Right forelimb (tissue), 1 donor: ENCODE measurements at places on chromosomes 11 and 22.

DNA sequence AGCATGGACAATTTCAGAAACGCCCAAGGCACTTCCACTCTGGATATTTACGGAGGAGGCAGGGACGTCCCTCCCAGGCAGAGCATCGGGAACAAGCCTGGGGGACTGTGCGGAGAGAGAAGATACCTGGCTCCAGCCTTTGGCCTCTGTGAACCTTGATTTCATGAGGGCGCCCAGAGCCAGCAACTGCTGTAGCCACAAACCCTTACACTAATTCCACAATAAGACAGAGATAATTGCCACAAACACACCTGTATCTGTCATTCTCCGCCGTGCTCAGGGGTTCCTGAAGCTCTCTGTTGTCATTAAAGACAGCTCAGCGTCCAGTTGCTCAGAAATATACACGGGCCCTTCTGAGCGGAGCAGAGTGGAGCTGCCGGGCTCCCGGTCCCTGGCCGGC is 1292.1 kb downstream of the TBC1D22A start:
- no peak for DNase-seq

DNA sequence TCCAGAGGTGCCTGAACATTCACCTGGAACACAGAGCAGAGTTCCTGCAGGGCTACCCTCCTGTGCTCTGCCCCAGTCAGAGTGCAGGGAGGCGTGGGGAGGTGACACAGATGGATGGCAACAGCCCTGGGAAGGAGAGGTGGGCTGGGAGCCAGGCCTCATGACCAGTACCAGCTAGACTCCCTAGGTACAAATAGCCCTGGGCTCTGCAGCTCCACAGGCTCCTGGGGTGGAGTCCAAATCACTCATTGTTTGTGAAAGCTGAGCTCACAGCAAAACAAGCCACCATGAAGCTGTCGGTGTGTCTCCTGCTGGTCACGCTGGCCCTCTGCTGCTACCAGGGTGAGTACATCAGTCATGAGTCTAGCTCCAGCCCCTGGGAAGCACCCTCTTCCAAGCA is at the start of gene SCGB1D2:
Gene SCGB1D2, plus strand, starts transcription at position 219 of the 400 bp plus-strand sequence. Its CDS starts 69 bp downstream, at position 288.
- DNase-seq: no peak

DNA sequence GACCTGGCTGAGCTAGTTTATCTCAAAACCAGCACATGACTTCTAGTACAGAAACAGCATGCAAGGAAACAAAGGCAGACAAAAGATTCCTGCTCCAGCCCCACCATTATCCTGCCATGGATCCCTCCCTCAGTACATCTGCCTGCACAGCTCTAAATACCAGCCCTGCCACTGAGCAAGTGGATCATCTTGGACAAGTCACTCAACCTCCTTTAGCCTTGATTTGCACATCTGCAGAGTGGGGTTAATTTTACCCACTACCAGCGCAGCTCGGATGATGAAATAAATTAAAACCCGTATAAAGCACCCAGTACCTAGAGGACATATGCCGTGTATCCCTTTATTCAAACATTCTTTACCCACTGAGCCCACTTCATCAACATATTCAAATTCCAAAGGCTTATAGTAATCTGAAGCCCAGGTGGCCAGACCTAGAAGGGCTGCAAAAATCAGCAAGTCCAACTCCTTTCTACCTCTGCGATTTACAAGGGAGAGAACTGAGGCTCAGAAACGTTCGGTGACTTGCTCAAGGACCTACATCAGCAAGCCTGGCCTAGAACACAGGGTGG is 7.5 kb downstream of the SYN3 start:
- no peak for DNase-seq

DNA sequence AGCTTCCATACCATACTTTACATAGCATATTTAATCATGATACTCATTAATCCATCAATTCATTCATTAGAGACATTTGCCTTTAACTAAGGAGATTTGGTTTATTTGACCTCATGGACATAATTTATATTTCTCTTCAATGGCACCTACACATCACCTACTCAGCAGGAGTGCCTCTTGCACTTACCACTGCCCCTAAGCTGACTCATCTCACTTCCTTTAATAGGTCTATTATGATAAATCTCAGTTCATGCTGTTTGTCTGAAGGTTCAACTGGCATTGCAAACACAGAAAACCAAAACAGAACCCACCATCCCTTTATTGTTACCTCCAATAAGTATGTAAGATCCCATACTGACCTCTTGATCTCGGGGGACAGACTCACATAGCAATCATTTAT is 186.7 kb downstream of the LUZP2 start:
- no peak for DNase-seq

GRCh38 chr11:45933131-45933831 is 10.8 kb downstream of the LARGE2 start:
- no peak for DNase-seq

- DNase-seq: no peak
These were observed 2.5 kb upstream of the IFITM10 start for GRCh38 chr11:1752907-1753228.

- no peak for DNase-seq
These were observed 218.4 kb upstream of the ZBED5 start for GRCh38 chr11:11076276-11076675.

GRCh38 chr11:14411818-14412217 is 52.8 kb upstream of the RRAS2 start:
- DNase-seq: no peak

GRCh38 chr11:120510406-120511115 is 987 bp upstream of the GRIK4 start:
- DNase-seq: no peak

DNA sequence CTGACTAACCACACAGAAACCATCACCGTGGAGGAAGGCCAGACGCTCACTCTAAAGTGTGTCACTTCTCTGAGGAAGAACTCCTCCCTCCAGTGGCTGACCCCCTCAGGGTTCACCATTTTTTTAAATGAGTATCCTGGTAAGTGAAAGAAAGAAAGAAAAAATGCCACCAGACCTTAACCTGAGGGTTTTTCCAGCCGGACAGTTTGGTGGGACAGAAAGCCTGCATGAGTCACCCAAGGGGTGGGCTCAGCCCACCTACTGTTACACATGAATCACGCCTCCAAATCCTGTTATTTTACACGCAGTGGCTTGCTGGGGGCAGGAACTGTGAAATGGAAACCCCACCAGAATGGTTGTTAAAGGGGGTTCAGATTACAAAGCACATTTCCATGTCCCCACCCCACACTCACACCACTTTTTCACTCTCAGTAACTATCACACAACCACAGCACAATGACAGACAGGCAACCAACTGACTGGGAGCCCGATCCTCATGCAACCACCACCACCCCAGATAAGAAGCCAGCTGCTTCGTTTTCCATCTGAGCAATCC is 11.9 kb downstream of the CRTAM start:
- DNase-seq: no peak
